Activated CD4-positive, alpha-beta T cell treated with anti-CD3 and anti-CD28 coated beads, Interleukin-2, amount 50 U/mL, for 24 hours (primary cell): ENCODE measurements at places on chromosomes 7 and 10.

GRCh38 chr10:10359263-10359662, 658.4 kb upstream of the CELF2 start:
- DNase-seq: no peak

DNA sequence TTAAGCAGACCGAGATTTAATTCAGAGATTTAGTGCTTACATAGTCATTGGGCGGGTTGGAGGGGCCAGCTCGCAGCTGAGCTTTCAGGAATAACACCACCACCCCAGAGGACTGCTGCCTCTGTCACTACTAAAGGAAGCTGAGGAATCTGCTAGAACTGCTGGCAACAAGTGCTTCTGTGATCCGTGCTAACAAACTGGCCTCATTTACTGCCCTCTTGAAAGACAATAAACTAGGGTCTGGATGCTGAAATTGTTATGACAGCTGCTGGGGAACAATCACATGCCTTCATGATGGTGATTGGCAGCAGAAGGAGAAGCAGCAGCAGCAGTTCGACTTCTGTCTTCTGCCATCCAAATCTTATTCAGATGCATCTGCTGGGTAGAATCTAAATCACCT, 285.5 kb upstream of the TAC1 start:
- no peak for DNase-seq

DNA sequence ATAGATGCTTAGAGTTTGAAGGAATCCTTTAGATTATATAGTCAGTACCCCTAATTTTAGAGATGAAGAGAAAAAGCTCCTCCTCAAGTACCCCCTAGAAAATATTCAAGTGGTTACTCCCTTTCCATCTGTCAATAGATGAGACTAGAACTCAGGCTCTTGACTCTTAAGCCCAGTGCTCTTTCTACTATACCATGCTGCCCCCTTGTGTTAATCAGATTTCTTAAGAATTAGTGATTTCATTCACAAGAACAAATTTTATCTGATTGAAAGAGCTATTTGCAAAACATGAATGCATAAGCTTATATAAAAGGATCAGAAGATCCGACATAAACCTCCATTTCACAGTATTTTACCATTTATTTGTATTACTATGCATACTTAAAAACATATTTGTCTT, 179.3 kb downstream of the TFEC start:
- DNase-seq: no peak

- DNase-seq: no peak
These were observed 325.5 kb downstream of the GRID1 start for GRCh38 chr10:86041116-86041515.

- DNase-seq: no peak
These were observed 28.8 kb upstream of the MYH16 start for GRCh38 chr7:99243751-99244337.
